ENCODE measurements at places on chromosomes 11 and 22.

GRCh38 chr11:9574622-9575259 is 1.3 kb downstream of the WEE1 start:
- DNase-seq: no peak

DNA sequence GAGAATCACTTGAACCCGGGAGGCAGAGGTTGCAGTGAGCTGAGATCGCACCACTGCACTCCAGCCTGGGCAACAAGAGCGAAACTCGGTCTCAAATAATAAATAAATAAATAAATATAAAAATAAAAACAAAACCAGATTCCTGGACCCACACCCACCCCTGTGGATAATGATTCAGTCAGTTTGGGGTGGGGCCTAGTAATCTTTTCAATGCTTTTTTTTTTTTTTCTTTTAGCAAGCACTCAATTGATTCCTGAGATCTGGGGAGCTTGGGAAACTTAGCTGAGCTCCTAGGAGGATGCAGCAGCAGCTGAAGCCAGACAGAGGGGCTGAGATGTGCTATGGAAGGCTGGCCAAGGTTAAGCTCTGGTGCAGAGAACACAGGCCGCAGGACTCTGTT is 4.6 kb upstream of the PC start:
- DNase-seq: no peak

DNA sequence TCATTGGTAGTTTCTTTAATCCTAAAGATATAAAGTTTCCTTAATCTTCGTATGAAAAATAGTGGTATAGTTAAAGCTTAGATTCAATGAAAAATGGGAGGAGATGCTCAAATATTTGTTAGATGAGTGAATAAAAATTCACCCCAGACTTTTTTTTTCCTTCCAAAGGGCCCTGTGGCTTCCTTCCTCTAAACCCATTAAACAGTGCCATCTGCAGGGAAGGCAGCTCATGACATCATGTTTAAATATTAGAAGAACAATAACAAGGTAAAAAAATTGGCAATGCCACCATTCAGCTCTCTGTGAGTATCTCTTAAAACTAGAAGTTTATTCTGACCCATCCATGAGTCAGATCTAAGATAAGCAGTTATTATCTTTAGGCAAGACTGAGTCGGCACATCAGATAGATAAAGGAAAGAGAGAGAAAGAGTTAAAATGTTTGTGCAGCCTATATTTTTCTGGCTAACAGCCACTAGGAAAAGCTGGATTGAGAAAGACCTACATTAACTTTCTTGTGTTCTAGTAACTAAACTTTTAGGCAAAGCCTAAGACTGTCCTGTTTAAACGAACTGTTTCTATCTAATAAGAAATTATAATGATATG is 19.1 kb upstream of the OOSP1 start:
- DNase-seq: peak; percentile 14

DNA sequence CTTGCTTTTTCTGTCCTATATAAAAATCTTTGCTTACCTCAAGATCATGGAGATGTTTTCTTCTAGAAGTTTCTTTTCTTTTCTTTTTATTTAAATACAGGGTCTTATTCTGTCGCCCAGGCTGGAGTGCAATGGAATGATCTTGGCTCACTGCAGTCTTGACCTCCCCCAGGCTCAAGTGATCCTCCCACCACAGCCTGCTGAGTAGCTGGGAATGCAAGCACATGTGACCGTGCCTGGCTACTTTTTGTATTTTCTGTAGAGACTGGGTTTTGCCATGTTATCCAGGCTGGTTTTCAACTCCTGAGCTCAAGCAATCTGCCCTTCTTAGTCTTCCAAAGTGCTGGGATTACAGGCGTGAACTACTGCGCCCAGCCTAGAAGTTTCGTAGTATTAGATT is 45.3 kb downstream of the USP35 start:
- DNase-seq: no peak

GRCh38 chr22:42794551-42795510 is 62.2 kb downstream of the ARFGAP3 start:
- no peak for DNase-seq
